Bone marrow (tissue), 2 donors: ENCODE measurements at places on chromosomes 1 and 21.
A peak's percentile ranks its signal among the peaks of the same experiment; 100 is the strongest.

DNA sequence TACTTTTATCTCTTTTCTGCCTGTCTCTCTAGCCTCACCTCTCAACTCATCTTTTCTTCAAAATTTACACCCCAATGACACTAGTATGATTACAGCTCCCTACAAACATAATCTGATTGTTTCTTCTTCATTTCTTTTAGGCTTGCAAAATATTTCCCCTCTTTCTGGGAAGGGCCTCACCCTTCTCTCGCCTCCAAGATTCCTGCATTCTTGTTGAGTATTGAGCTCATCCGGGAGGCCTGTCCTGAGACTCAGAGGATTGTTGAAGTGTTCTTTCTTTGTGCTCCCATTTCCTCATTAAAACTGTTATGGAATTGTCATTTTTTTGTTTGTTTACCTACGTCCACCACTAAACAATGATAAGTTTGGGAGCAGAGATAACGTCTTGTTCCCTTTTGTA lies 99.1 kb upstream of the CHRM3 start:
- no peak for DNase-seq

GRCh38 chr1:157136133-157136532 lies 2.1 kb downstream of the ETV3 start:
- DNase-seq, result no peak

DNA sequence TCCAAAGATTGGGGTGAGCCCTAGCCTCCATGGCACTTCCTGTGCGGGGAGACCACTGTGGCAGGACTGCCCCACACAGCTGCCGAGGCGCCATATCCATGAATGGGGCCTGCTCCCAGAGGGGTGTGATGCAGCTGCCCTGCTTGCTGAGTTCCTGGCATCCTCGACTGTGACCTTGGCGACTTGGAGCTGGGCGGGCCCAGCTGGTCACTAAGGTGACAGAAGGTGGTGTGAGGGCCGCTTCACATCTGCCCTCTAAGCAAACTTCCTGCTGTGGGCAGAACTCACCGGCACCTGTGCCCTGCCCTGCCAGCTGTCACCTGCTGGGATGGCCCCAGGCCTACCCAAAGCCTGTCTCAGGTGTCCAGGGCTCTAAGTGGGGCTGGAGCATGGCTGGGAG lies 9.0 kb downstream of the TMEM61 start:
- DNase-seq, result no peak

DNA sequence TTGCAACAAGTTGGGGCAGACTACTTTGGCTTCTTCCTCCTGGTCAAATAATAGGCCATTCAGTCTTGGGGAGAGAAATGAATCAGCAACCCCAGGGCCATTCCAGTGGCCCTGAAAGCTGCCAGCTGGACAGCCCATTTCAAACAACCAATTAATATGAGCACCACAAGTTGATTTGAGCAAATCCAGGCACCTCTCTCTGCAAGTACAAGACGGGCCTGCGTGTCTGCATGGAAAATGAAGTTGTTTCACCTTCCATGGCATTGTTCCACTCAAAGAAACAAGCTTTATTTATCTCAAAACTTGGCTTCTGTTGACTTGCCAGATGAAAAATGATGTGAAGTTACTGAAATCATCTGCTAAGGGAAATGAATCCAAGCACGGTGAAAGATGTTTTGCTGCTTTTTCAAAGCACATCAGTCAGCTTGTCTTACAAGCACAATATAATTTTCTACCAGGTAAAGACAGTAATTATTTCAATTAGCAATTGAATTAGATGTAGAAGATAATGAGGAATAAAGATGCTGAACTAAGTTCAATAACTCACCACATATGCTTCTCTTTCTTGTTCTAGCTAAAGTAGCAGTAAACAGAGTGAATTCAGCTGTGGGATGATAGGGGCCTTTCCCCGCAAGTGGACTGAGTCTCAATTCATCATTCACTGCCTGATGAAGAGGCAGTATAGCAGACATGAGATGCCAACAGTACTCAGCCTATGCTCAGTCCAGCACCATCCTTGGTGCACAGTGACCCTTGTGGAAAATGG lies 95.2 kb upstream of the SSX2IP start:
- DNase-seq, result no peak

DNA sequence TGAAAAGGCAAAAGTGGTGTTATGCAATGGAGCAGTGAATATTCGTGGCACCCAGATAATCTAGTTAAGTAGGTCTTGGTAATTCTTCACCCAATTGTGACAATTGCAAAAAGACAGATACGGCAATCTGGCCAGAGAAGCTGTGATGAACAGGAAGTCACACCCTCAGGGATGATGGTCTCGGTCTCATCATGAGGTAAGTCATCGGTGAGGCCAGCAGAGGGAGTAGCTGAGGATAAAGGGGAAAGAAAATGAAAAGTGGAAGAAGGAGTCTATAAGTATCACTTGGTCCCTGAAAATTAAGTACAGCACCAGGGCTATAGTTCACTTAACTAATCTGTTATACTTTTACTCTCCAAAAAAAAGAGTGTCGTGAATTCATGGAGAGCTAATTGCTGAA lies 258.8 kb upstream of the NCAM2 start:
- no peak for DNase-seq

GRCh38 chr21:16305686-16306085 lies 575.9 kb downstream of the USP25 start:
- DNase-seq, result no peak

GRCh38 chr1:33143176-33143575 lies 38.7 kb downstream of the TRIM62 start:
- no peak for DNase-seq

- no peak for DNase-seq
These were observed 27.9 kb downstream of the RIMS3 start for GRCh38 chr1:40637470-40638007.

DNA sequence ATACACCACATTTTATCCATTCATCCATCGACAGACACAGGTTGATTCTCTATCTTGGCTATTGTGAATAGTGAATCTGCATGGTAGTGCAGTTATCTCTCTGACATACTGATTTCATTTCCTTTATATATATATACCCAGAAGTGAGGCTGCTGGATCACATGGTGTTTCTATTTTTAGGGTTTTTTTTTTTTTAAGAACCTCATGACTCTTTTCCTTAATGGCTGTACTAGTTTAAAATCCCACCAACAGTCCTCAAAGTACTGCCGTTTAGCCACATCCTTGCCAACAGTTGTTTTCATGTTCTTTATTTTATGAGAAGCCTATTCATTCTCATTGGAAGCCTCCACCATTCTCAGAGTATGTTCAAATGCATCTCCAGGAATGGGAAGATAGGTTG lies 258.7 kb upstream of the SNX7 start:
- peak; percentile 31 for DNase-seq

DNA sequence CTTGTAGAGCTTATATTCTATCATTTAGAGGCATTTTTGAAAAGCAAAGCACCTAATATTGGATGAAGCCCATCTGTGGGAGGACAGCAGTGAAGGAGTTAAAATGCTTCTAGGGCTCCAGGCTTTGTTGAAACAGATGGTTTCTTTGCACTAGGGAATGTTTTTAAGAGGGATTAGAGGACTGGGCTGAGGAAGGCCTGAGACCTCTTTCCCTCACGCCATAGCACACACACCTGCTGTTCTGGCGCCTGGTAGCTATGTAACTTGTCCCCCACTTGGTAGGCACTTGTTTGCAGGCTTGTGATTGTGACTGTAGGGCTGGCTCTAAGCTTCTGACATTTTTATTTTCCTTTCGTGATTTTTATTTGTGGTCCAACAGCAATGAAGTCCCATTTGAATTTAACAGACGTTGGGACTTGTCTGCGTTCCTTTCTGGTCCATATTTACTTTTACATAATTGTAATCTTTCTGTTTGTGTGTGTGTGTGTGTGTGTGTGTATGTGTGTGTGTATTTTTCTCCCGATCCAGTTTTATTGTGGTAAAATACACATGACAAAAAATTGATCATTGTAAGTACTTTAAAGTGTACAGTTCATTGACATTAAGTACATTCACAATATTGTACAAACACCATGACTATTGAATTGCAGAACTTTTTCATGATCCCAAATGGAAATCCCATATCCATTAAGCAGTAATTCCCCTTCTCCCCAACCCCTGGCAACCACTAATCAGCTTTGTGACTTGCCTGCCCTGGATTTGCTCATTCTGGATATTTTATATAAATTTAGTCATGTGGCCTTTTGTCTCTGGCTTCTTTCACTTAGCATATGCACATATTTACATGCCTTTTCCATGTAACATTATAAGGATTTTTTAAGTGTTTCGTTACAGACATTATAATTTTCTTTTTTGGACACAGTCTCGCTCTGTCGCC lies 33.5 kb upstream of the MACF1 start:
- no peak for DNase-seq

- DNase-seq, result no peak
These were observed 247.9 kb downstream of the NPHP4 start for GRCh38 chr1:5744341-5744740.

GRCh38 chr21:33151941-33152731 lies 77.6 kb upstream of the IFNAR2 start:
- peak; percentile 16 for DNase-seq

DNA sequence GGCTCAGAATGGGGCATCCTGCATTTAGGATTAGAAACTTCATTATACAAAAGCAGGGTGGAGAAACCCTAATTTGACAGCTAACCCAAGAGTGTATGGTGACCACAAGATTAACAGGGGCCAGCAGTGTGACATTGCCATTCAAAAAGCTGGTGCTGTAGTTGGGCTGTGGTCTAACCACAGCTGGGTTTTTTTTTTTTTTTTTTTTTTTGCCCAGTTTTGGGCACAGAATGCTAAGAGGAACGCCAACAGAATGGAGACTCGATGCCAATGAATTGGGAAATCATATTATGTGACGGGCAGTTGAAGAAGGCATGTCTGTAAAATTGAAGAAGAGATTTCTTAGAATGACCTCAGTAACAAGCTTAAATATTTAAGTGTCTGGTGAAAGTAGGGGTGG lies 58.4 kb downstream of the NFIA start:
- DNase-seq, result no peak

GRCh38 chr1:53586765-53587164 lies 127.6 kb downstream of the DMRTB1 start:
- no peak for DNase-seq

DNA sequence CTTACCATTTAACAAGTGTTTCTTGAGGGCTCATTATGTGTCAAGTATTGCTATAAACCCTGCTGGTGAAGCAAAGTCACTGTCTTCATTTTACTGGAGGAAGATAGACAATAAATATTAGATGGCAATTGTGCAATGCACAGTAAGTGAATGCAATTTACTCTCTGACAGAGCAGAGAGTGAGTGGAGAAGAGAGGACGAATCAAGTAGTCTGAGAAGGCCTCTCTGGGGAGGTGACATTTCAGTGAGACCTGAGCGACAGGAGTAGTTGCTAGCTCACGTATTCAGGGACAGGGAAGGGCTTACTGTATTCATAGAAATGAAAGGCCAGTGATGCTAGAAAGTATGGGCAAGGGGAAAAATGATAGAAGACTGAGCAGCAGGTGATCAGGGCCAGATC lies 1.2 kb upstream of the NMNAT2 start:
- DNase-seq, result no peak

DNA sequence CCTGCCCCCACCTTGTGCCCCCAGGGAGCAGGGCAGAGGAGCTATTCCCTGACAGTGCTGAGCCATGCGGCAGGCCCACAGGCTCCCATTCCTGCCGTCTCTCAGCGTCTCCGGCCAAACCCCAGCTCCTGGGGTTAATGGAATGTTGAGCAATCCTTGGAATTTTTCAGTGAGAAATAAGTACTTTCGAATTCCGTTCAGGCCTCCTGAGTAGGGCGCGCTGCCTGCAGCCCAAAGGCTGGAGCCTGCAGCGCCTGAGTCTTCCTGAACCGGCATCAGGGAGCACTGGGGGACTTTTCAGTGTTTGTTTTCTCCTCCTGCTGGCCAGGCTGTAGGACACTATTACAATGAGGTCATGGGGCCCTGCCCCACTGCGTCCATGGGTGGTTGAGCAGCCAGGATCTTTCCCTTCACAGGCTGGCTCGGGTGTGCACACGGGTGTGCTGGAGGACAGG lies 33.3 kb upstream of the CSF1 start:
- no peak for DNase-seq

GRCh38 chr1:197783510-197783948 lies 8.2 kb upstream of the DENND1B start:
- no peak for DNase-seq

DNA sequence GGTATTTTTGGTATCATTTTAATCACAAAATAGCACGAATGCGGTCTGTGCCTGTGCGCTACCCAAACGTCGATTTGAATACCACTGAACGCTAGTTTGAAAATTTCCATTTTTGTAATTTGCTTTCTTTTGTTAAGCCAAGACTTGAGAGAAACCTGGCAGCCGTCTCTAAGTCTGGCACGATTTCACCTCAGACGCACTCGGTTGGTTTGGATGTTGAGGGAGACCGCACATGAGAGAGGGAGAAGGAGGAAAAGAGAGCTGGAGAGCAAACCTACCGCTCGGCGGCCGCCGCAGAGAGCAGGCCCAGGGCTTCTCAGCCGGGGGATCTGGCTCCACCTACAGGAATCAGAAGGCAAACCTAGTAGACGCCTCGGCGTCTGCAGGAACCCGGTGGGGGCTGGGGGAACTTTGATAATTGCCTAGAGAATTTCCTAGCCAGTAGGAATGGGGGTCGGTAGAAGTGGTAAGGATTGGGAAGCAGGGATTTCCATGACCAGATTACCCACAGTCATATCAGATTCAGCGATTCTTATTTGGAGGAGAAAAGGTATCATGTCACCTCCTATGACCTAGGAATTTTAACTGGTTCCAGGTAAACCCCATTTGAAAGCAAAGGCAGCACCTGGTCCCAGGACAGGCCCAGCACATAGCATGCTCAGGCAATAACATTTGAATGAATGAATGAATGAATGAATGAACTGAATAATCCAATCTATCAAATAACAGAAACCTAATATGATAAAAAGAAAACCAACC lies 83.2 kb downstream of the TM2D1 start:
- DNase-seq, result peak; percentile 26

GRCh38 chr1:246708166-246708565 lies 16.0 kb upstream of the SCCPDH start:
- DNase-seq, result no peak

DNA sequence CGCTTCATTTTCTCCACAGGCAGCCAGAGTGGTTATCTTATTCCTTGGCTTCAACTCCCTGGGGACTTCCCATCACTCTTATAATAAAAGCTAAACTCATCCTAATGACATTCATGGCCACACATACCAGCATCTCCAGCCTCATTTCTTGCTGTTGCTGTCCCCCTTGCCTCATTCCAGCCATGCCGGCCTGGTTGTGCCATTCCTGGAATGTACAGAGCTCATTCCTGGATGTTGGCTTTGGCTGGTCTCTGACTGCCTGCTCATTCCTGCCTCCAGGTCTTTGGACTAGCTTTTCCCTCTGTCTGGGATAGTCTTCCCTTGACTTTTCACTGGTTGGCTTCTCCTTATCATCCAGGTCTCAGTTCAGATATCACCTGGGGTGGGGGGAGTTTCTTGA lies 2.4 kb upstream of the PEF1 start:
- no peak for DNase-seq

GRCh38 chr1:161531986-161532643 lies 7.8 kb downstream of the HSPA6 start:
- DNase-seq, result no peak

- DNase-seq, result no peak
These were observed 17.8 kb downstream of the SCAF4 start for GRCh38 chr21:31713973-31714740.
